ENCODE measurements at places on chromosomes 5 and 9.

- DNase-seq, result no peak
Observed at GRCh38 chr9:7212101-7212500, 454.3 kb downstream of the KDM4C start.

DNA sequence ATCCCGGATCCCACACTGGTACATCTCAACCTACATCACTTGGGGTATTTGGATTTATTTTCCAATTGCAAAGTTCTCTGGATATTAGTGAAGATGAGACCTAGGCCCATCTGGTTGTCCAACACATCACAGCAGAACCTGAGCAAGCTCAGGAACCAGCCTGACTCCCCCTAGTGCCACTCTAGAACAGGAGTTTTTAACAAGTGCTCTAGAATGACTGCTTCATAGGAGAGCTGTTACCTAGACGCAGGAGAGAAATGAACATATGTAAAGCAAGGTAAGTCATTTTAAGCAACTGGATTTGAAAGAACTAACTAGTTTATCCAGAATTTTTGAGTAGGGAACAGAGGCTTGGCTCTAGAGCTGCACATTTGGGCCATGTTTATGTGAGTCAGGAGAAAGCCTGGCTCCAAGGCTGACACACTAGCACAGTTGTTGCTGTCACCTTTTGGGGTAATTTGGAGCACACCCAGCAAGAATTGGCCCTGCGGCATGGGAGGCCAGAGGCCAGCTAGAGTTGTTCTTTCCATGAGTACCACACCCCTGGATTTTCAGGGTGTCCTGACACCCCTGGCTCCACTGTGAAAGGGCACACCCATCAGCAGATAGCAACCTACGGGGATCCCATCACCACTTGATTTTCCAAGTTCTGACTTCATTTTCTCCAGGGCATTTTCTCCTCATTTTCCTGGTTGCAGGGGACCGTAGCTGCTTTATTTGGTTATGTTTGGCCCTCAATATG lies 110.9 kb upstream of the LPAR1 start:
- no peak for DNase-seq

DNA sequence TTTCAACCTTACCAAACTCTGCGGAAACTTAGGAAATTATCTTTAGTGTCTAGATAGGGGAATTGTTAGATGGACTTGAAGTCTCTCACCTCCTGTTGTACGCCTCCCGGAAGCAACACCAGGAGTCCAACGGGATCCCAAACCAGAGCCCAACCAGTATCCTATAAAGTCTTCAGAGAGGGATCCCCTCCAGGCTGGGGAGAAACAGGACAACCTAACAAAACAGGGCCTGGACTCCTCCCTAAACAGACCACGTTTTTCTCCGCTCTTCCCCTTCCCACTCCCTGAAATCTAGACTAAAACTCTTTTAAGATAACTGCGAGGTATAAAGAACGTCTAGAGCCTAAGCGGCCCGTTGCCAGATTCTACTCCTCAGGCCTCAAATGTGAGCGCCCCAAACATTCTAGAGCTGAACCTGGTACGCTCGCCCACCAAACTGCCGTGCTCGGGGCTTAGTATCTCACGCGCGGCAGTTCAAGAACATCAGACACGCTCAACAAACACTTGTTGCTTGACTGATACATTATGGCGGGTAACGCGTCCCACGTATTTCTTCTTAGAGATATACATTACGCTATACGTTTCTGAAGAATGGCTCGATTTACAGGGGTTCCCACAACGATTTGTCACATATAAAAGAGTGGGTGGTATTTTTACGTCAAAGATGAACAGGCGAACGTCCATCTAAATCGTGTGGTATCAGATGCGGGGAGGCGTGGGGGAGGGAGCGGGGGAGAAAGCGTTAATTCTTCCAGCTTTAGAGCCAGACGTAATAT lies 663 bp upstream of the SMIM27 start:
- peak; percentile 51 for DNase-seq

- DNase-seq, result no peak
Observed at GRCh38 chr5:95220381-95220780, 64.5 kb downstream of the MCTP1 start.

DNA sequence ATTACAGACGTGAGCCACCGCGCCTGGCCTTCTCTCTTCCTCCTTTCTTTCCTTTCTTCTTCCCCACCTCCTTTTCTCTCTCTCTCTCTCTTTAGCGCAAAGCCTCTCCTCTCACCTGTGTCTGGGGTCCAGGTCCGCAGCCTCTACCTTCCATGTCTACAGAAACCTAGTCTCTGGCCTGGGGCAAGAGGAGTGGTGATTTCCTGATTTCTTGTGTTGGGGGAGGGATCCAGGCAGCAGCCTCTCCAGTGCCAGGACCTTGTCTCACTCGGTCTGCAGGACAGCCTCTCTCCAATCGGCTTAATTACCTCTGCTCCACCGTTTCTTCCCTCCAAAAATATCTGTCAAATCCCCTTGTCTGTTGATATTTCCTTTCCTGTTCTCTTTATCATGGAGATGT lies 16.1 kb upstream of the FAM120A start:
- DNase-seq, result no peak

DNA sequence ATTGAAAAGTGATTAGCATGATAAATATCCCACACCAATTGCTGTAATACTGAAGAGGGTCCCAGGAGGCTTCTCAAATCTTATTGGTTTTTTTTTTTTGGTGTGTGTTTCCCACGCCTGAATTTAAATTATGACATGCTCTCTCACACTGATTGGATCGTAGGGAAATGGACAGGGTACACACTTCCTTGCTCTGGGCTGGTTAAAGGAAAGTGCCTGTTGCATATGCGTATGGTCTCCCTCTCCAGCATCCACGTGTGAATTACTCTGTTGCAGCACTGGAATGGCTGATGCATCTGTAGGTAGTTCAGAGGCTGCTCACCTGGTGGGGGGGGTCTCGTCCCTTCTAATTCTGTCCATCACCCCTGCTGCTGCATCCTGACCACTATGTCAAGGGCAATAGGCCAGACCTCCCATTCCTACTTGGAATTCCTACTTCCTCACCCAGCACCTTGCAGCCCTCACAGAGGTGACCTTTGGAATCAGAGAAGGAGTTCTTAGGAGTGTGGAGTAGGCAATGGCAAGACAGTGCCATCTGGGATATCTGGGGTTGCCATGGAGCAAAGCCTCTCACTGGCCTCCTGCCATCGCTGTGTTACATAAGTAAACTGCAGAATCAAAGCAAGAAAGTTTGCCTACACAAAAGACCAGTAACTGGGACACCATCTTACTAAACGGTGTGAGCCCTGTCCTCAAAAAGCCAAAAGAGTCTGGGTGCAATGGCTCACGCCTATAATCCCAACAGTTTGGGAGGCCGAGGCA lies 71.4 kb upstream of the FBXW11 start:
- DNase-seq, result no peak

DNA sequence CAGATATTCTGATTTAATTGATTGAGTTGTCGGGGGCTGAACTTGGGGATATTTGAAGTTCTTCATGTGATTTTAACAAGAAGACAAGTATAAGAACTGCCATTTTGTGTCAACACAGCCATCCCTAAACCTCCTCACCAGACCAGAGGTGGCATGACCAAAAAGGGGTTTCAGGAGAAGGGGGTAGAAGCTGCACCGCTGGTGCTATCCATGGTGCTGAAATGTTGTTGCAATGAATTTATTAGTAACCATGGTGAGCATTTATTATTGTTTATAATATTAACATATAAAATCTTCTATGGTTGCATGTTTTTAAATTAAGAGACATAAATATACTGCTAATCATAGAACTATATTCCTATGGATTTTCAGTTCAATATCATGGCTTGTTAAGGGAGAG lies 72.3 kb downstream of the GNA14 start:
- DNase-seq, result no peak

GRCh38 chr9:6788162-6789016 lies 30.6 kb downstream of the KDM4C start:
- no peak for DNase-seq

GRCh38 chr9:99680191-99680590 lies 141.5 kb upstream of the NR4A3 start:
- DNase-seq, result no peak

DNA sequence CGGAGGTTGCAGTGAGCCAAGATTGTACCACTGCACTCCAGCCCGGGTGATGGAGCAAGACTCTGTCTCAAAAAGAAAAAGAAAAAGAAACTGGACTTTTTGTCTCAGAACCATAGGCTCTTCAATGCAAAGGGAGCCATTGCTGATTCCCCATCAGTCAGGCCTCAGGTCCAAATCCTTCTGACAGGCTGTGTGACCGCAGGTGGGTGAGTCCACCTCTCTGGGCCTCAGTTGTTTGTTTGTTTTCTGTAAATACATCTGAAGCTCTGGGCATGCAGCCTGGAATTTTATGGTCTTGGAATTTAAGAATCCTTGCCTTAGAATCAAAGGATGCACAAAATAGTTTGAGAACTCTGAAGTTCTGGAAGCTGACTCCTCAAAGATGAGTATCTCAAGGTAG lies 21.1 kb upstream of the TOR2A start:
- DNase-seq, result no peak

DNA sequence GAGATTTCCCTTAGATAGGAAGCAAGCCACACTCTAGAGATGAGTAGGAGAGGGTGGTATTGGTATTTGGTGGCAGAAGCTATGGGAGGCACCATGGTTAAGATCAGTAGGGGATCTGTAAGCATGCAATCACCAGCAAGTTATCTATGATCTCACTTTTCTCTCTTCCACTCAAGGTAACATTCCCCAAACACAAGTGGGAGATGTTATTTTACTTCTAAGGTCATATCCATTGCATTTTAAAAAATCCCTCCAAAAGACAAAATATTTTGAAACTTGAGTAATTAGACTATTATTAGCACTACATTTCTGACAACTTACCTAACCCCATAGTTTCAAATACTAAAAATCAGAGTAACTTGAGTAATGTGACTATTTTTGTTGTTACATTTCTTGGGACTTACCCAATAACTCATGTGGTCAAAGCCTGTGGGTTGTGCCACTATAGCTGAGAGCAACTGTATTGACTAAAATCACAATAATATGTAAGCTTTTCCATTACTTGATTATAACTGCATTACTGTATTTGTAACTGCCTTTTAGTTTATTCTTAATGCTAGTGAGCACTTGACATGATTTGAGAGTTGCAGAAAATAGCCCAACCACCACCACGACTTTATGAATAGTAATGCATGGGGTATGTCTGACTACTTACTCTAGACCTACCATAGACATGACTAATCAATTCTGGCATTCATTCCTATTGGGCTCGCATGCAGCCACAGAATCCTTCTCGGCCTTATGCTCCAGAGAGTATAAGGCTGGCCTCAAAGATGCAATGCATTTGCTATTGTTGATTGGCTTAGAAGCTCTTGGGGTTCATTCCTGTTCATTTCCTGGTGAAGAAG lies 264.7 kb downstream of the TRIM32 start:
- DNase-seq, result no peak

GRCh38 chr5:133847301-133847700 lies 121.1 kb downstream of the C5orf15 start:
- no peak for DNase-seq

GRCh38 chr5:139660923-139661814 lies 13.0 kb downstream of the CXXC5 start:
- DNase-seq, result peak; percentile 81

GRCh38 chr9:17824191-17824590 lies 245.3 kb downstream of the SH3GL2 start:
- DNase-seq, result no peak

DNA sequence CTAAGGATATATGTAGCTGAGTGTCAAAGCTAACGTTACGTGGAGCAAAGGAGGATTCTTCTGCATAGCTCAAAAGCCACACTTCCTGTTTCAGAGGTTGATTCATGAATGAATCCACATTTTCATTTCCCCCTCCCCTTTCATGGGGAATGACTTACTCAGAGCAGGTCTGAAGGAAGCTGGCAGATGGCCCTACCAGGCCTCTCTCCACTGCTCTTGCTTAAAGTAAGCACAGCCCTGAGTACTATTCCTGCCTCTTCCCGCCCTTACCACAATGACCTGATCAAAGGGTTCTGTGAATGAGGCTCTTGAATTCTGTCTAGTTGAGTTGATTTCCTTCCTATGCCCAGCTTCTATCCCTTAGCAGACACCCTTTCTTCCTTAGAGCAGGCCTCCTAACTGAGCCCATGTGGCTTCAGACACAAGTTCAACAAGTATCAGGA lies 6.3 kb downstream of the IGIP start:
- DNase-seq, result no peak

DNA sequence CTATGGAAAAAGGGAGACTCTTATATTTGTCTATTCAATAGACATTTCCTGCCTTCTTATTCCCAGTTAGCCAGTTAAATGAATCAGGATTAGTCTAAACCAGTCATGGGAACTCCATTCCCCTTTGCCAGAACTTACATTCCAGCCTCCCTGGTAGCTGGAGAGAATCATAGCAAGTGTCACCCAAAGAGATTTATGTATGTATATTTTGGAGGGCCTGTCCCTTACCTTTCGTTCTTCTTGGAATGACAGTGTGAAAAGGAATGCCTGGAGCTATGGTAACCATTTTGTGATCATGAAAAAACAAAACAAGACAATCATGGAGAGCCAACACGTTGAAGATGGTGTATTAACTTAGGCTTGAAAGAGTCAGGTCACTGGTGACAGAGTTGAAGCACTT lies 627.7 kb downstream of the CCDC171 start:
- DNase-seq, result no peak

GRCh38 chr9:135924628-135925338 lies 17.4 kb upstream of the CAMSAP1 start:
- DNase-seq, result no peak

- DNase-seq, result no peak
Observed at GRCh38 chr9:136026266-136026942, 65.2 kb upstream of the UBAC1 start.

GRCh38 chr9:14186096-14186495 lies 127.8 kb downstream of the NFIB start:
- DNase-seq, result no peak

DNA sequence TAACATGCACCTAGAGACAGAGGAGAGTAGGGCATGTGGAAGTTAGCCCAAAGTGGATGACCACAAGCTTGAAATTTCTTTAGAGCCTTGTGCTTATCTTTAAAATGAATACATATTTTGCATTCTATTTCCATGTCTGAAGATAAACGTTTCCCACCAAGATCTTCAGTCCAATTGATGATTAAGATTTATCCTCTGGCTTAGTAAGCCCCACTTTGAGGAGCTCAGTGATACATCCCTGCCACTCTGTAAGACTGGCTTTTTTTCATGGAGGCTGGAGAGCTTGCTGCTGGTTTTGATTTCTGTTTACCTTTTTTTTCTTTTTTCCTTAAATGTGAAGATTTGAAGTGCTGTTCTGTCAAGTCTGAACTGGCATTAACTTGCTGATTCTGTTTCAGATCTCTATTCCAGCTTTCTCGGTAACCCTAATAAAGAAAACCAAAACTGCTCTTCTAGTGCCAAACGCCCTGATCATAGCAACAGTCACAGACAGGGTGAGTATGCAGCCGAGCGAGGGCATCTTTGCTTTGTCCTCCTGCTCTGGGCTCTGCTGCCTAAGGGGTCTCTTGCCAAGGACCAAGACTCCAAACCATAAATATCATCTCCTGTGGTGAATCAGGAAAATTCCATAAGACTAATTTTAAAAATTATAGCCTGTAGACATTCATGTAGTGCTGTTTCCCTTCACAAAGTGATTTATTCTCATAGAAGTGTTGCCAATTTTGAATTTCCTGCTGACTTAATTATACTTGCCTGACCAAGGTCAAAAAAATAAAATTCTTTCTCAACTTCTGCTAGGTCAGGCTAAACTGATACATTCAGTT lies 54.3 kb downstream of the GRAMD2B start:
- DNase-seq, result no peak

GRCh38 chr9:71005456-71005855 lies 116.0 kb downstream of the TRPM3 start:
- no peak for DNase-seq
